ENCODE measurements at places on chromosomes 6 and 20.

DNA sequence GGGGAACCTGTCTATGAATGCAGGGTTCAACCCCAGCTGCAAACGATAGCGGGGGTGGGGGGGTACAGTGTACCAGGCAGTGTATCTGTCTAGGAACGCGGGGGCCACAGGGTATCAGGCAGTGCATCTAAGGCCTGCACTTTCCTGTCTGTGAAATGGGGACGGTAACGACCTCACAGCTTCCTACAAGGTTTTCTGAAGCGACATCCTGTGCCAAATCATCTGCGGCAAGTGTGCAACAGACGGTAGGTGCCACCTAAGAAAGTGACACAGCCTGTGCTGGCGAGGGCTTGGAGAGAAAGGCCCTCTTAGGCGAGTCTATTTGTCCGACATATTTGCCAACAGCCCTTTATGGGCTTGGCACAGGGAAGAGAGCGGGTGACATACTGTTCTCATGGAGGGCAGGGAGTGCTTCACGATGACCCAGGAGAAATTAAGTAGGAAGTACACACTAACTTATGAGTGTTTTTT, 3.8 kb downstream of the DIDO1 start:
- DNase-seq = no peak

GRCh38 chr6:82270881-82271635, 23.5 kb upstream of the IBTK start:
- peak; percentile 11 for DNase-seq

DNA sequence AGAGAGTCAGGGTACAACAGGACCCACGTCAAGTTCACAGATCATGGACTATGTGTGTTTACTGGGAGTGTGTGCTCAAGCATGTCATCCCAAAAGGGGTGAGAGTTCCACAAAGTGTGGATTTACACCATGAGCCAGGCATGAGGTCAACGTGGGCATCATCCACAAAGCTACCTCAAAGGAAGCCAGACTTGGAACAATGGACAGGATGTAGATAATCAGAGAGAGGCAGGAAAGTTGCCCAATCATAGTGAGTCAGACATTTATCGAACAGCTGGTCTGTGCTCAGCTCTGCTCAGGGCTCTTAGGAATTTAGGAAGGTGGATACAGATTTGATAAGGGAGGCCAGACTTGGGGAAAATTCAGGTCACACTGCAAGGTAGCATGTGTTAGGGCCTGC, 317.2 kb upstream of the CDYL start:
- no peak for DNase-seq

DNA sequence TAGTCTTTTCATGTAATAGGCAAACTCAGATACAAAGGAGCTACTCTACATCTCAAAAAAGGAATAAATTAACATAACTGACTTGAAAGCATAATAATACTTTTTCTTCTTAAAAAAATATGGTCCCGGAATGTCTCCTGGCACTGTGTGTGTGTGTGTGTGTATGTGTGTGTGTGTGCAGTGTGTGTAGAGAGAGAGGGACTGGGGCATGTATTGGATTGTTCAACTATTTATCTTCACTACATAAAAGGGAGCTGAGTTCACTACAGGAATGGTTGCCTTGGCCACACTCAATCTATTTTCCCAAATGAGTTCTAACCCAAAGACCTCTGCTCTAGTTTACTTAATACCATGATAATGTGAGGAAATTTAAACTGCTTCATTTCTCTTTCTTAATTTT, 51.1 kb downstream of the B3GAT2 start:
- DNase-seq = no peak

DNA sequence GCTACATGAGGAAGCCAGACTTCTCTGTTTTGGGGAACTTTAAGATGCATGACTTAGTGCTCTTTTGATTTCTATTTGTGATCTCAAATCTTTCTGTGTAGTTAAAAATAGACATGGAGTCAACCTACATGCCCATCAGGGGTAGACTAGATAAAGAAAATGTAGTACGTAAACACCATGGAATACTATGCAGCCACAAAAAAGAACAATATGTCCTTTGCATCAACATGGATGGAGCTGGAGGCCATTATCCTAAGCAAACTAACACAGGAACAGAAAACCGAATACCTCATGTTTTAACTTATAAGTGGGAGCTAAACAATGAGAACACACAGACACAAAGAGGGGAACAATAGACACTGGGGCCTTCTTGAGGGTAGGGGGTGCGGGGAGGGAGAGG, 102.8 kb downstream of the ZDHHC14 start:
- no peak for DNase-seq

GRCh38 chr6:49003348-49003747, 459.7 kb downstream of the MMUT start:
- no peak for DNase-seq

DNA sequence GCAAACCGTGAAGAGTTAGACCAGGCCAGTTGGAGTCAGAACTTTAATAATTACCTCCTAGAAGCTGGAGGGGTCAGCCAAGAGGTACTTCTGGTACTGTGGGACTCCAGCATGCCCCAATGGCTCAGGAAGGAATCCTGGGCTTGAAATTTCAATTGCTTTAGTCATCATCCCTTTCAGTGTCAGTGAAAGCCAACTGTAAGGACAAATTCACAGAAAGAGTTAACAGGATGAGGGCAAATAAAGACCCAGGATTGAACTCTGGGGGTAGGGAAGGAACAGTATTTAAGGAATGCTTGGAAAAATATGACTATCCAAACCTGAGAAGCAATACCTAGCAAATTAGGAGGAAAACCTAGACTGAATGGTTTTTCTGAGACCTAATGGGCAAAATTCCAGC, 735.1 kb upstream of the MARCKS start:
- peak; percentile 44 for DNase-seq

GRCh38 chr20:5215672-5216304, 89.0 kb downstream of the CDS2 start:
- no peak for DNase-seq

DNA sequence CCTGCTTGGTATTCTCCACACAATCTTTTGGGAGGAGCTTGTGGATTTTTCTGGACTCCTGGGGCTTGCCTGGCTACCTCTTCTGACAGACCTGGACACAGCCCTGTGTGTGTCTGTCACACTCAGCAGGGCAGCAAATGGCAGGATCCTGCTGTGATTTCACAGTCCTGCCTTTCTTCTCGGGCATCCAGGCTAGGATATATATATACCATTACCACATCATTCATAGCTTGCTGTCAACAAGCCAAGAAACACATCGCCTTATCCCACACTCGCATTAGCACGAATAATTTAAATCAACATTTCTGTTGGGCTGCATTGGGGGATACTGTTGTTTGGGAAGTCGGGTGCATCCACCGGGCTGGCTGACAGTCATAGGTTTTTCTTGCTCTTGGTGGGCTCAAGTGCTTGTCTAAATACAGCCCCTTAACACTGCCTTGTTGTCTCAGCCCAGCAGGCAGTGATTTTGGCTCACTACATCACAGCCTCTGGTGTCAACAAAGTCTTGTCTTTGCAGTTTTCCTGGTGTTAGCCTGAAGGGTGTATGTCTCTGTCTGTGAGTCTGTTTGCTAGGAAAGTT, 154.9 kb upstream of the FERMT1 start:
- no peak for DNase-seq

DNA sequence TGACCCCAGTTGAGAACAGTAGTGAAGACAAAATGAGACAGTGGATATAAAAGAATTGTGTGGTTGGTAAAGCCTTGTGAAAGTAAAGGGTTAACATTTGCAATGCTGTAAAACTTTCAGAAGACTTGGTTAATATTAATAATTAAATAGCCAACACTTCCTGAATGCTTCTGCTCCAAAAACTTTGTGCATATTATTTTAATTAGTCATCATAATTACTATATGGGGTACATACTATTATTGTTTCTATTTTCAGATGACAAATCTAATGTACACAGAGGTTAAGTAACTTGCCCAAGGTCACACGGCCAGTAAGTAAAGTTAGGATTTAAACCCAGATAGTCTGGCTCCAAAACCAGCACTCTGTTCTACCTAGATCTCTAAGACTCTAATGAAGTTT, 291.3 kb downstream of the OGFRL1 start:
- DNase-seq = no peak

- DNase-seq = no peak
Observed at GRCh38 chr6:15852289-15852688, 189.5 kb upstream of the DTNBP1 start.

GRCh38 chr6:167532410-167533288, 207.8 kb downstream of the TTLL2 start:
- DNase-seq = peak; percentile 96

GRCh38 chr20:2335096-2335870, 39.5 kb downstream of the TGM3 start:
- DNase-seq = no peak

DNA sequence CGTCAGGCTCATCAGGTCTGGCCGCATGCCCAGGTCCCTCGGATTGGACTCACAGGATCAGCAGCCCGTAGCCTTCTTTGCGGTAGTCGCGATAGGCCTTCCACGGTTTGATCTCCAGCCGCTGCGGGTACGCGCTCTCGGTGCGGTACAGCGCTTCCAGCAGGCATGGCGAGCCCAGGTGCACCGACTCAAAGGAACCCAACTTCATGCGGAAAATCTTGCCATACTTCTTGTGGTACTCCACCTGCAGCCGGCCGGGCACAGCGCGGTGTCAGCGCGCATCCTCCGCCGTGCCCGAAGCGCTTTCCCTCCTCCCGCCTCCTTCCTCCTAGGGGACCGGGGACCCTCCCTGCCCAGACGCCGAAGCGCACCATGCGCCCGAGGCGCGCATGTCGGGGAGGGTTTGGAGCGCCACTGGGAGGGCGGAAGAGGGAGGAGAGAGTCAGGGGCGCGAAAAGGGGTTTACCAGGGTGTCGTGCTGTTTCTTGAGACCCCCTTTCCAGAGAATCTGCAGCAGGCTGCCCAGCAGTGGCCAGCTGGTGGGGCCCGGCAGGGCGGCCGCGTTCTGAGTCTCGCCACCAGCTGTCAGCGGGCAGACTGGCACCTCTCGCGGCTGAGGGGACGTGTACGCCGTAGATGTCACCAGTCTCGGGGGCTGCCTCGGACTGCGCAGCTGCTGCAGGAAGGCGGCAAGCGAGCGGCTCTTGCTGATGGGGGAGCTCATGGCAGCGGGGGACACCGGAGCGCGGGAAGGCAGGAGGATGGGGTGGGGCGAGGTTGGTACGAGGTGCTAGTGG, 732 bp downstream of the CYP24A1 start:
- DNase-seq = no peak

DNA sequence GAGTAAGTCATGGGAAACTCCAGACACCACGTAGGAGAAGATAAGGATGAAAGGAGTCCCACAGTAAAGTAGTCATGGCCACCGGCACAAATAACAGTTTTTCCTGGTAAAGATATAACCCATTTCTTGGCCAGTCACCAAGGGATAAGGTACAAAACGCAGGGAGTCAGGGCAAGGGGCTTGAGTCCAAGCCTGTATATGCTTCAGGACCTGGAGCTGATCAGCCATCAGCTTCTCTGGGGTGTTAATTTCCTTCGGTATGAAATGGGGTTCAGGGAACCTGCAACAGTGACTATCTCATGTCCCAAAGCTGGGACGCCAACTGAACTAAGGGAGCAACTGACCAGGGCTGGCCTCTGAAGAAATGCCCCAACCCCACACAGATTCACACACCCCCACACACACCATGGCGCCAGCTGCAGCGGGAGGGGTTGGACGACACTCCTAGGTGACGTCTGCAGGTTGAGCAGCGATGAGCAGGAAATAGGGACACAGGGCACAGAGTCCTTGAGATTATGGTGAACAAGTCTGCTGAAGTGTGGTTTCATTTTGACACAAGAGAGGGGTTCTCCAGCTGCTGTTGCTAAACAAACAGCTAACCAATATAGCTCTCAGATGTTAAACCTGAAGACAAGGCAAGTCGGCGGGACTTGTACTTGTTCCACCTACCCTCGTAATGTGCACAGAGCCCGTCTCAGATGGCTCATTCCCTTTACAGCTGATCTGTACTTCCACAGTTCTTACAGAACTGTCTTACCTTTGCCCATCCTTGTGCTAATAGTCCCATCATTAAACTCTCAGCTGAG, 7.4 kb upstream of the ADTRP start:
- no peak for DNase-seq

DNA sequence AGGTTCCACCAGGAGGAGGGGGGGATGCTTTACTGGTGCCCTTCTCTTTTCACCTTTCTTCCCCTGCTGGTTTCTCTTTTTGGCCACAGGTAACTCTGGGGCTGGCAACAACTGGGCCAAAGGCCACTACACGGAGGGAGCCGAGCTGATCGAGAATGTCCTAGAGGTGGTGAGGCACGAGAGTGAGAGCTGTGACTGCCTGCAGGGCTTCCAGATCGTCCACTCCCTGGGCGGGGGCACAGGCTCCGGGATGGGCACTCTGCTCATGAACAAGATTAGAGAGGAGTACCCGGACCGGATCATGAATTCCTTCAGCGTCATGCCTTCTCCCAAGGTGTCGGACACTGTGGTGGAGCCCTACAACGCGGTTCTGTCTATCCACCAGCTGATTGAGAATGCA, 4.4 kb downstream of the TUBB1 start:
- DNase-seq = no peak

- DNase-seq = no peak
Observed at GRCh38 chr6:26053992-26054780, 33.0 kb upstream of the HFE start.

GRCh38 chr6:142376800-142377496, 75.1 kb downstream of the ADGRG6 start:
- no peak for DNase-seq

DNA sequence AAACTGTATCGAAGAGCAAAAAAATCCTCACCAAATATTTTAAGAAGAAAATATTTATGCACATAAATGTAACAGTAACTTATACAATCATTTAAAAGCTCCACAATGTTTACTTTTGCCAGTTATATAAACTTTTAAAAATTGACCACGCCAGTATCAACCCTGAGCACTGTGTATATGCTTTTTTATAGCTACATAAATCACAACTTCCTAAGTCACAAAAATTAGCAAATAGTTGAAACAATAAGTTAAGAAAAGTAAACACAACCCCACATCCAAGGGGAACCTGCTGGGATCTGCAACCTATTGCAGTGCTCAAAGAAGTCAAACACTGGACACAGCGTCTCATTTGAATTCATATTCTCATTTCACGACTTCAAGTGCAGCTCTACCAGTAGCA, 89.8 kb upstream of the DST start:
- DNase-seq = no peak

DNA sequence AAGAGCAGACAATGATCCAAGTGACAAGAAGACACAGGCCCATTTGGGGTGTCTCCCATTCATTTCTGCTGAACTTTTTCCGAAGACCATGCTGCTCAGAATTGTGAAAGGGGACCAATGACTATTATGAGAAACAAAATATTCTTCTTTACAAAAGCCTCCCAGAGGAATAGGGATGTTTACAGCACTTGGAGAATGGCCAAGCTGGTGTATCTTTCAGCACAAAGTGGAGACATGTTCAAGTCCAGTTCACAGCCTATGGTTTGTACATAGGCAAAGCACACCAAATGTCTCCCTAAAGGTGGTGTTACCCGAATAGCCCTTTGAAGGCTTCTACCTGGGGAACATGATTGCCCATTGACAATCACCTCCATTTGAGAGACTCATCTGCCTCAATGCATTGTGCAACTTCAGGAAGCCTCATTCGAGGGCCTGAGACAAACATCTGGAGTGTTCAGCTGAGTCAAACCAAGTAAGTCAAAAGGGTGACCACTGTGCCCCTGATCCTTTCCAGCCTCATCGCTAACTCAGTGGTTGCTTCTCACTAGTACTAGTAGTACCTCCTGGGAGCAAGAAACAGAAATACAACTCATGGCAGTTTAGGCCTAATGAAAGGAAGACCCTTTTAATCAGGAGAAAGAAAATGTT, 451.0 kb upstream of the MARCKS start:
- no peak for DNase-seq
